ENCODE measurements at places on chromosomes 5 and 9.

- no peak for DNase-seq
Observed at GRCh38 chr9:127805620-127806019, 2.9 kb downstream of the FPGS start.

DNA sequence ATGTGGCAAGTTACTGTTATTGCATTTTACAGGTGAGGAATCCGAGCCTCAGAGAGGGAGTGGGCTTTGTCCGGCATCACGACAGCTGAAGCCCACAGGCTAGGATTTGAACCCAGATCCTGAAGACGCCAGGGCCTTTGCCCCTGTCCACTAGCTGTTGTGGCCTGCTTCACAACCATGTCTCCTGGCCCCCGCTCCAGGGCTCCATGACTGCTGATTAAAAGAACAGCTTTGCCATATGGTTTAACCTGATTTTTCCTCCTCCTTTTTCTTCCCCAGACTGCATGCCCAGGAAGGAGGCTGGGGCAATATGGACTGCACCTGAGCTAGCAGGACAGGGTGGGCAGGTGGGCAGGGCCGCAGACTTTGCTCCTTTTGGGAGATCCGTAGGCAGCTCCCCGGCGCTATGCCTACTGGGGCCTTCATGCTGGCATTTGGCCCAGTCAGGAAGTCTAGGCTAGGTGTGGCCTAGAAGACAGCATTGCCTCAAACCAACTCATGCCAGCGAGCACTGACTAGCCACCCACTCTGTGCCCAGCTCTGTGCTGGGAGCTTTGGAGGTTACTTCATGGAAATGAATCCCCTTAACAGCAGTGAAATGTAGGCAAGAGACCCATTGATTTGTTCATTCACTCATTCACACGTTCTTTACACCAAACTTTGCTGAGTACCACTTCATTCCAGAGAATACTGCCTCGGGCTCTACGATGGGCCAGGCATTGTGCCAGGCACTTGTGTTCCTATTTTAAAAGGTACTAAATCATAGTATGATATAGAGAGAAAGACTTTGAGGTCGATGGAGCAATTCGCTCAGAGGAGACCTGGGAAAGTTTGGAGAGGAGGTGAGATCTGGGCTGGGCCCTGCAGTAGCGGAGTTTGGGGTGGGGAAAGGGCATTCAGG, 94.3 kb upstream of the CPEB4 start:
- DNase-seq: no peak

DNA sequence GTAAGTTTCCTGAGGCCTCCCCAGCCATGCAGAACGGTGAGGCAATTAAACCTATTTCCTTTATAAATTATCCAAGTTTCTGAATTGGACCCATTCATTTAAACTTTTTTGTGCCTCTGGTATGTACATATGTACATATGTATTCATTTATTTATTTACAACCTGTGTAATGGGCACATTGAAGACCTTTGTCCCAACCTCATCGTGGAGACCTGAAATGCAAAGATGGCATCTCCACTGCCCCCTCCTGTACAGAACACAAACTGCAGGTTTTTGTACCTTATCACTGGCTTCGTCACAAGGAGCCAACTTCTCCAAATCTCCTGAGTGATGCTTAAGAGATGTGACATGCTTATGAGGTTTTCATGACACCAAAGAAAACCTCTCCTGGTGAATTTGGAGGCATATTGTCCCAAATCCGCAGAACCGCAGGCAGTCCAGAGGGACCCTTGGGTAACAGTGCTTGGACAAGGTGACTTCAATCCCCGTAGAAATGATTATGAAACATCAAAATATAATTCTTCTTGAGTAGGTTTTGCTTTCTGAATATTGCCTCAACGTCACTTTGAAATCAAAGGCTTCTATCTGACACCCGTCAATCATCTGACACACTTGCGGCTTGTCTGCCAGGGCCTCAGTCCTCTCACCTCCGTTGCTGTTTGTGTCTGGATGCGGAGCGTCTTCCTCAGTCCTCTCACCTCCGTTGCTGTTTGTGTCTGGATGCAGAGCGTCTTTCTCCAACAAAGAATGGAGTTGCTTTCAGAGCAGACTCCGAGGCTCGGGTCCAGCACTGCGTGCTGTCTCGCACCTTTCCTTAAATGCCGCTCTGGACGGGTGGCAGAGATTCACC, 135.0 kb upstream of the IRX4 start:
- DNase-seq: no peak

GRCh38 chr9:134294153-134295071, 31.8 kb upstream of the RXRA start:
- DNase-seq: no peak

- DNase-seq: no peak
Observed at GRCh38 chr9:82206946-82207345, 218.4 kb downstream of the SPATA31D1 start.
